ENCODE measurements at places on chromosomes 1 and 21.
A peak's percentile ranks its signal among the peaks of the same experiment; 100 is the strongest.

GRCh38 chr1:51336004-51336403 lies 5.6 kb upstream of the TTC39A start:
- DNase-seq = no peak

- peak; percentile 76 for DNase-seq
Observed at GRCh38 chr1:9426291-9426711, 113.0 kb upstream of the SLC25A33 start.

DNA sequence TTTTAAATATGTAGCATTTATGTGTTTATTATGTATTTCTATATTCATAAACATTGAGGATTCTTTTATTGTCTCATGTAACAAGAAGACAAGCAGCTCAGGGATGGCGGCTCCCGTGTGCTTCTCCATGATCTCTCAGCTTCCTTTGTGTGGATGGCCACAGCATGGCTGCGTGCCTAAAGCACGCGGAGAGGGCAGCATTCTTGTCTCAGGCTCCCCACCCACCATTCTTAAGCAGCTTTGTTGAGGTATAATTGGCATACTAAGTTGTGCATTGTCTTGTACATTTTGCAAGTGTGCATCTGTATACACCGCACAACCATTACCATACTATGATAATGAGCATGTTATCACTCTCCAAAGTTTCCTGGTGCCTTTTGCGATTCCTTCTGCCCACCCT lies 81.6 kb downstream of the CAMTA1 start:
- DNase-seq = no peak

- no peak for DNase-seq
Observed at GRCh38 chr21:45607021-45607908, 36.3 kb upstream of the PCBP3 start.

DNA sequence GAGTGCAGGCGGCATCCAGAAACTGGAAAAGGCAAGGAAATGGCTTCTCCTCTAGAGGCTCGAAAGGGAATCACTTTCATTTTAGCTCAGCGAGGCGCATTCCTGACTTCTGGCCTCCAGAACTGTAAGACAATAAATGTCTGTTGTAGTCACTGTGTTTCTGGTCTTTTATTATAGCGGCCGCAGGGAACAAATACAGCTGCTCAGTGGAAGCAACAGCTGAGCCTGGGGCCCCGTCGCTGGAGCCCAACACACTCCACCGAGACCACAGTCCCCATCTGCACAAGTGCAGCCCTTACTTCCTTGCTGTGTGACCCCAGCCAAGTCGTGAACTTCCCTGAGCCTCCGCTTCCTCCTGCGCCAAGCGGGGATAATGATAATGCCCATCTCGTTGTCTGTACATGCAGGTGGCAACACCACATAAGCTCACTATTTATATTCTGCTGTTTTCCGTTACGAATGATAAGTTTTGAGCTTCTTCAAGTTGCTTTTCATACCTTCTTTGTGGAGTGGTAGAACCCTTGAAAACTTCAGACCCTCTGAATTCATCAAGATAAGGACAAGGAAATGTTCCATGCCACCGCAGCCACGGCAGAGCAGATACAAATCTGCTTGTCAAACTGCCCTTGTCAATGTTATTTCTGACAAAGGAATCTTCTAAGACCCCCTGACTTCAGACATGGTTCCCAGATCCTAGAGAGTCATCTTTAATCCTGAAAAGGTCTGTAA lies 3.2 kb upstream of the LAPTM5 start:
- no peak for DNase-seq

DNA sequence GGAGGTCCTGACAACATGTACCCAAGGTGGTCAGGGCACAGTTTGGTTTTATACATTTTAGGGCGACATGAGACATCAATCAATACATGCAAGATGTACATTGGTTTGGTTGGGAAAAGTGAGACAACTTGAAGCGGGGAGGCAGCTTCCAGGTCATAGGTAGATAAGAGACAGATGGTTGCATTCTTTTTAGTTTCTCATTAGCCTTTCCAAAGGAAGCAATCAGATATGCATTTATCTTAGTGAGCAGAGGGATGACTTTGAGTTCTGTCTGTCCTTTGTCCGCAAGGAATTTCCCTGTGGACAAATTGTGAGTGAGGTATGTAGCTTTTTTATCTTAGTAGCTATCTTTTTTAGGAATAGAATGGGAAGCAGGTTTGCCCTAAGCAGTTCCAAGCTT lies 10.5 kb upstream of the RBM15 start:
- DNase-seq = no peak

GRCh38 chr1:245221805-245222204 lies 67.0 kb downstream of the KIF26B start:
- DNase-seq = no peak
